ENCODE measurements at places on chromosomes 11 and 22.

GRCh38 chr22:43792905-43793304, 19.2 kb downstream of the EFCAB6 start:
- DNase-seq = no peak

DNA sequence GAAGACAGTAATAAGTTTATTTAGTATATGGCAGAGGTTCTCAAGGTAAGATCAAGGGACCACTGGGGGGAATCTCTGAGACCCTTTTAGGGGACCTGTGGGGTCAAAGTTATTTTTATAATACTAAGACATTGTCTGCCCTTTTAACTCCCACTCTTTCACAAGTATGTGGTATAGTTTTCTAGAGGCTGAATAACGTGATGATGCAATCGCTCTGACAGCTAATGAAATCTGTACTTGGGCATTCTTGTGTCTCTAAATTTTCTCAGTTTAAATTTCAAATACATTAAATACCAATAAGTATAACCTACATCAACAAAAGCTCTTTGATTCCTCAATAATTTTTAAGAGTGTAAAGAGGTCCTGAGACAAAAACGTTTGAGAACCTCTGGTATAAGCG, 147.9 kb downstream of the ATG16L2 start:
- no peak for DNase-seq

DNA sequence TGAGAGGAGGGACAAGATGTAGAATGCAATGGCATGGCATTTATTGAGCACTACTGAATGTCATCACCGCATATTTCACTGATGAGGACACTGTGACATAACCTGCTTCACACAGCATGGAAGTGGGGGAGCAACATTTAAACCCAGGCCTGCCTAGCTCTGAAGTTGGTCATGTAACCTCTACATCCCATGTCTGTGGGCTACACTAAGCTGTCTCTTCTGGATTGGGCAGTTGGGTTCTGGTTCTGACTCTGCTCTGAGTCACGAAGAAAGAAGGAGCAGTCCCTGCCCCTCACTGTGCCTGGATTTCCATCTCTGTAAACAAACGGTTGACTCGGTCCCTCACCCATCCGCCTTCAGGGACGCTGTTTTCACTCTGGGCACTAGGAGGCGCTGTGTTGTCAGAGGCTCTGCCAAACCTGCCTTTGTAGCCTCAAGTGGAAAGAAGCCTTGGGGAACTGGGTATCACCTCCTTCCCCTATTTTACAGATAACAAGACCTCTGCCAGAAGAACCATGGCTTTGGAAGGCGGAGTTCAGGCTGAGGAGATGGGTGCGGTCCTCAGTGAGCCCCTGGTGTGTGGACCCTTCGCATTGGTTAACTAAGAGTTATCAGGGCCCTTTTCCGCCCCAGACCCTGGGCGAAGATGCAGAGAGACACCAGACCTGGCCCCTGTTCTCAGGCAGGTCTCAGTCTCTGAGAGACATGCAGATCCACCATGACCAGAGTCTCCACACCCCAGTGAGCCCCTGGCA, 12.7 kb upstream of the ARHGEF17 start:
- peak; percentile 79 for DNase-seq

DNA sequence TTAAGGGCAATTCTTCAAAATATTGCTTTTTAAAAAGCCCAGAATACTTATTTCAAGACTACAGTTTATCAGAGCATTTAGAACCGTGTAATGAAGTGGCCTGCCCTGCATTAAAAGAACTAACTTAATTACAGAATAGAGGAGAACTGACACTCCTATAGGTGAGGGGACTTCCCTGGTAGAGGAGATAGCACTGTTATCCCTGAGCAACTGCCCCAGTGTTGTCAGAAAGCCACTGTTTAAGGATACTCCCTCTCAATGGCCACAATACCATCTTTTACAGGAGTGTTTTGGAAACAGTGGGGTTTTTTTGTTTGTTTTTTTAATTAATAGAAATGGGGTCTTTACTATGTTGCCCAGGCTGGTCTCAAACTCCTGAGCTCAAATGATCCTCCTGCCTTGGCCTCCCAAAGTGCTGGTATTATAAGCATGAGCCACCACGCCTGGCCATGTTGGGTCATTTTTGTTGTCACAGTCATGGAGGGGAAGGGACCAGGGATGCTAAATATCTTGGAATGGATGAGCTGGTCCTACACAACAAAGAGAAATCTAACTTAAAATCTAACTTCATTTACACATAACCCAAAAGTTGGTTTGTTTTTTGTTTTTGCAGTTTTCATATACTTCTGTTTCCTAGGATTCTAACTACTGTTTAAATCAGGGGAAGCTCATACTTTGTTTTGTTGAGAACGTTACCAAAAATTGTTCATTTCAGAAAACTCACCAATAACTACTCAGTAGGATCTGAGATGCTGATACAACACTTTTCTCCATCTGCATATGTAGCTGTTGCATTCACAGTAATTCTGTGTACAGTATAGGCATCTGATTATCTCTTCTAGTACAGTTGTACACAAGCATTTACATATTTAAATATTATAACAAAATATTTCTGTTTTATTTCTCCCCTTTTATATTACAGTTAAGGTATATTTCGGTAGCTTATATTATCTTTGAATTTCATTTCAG, 8.1 kb downstream of the RPL27A start:
- no peak for DNase-seq

DNA sequence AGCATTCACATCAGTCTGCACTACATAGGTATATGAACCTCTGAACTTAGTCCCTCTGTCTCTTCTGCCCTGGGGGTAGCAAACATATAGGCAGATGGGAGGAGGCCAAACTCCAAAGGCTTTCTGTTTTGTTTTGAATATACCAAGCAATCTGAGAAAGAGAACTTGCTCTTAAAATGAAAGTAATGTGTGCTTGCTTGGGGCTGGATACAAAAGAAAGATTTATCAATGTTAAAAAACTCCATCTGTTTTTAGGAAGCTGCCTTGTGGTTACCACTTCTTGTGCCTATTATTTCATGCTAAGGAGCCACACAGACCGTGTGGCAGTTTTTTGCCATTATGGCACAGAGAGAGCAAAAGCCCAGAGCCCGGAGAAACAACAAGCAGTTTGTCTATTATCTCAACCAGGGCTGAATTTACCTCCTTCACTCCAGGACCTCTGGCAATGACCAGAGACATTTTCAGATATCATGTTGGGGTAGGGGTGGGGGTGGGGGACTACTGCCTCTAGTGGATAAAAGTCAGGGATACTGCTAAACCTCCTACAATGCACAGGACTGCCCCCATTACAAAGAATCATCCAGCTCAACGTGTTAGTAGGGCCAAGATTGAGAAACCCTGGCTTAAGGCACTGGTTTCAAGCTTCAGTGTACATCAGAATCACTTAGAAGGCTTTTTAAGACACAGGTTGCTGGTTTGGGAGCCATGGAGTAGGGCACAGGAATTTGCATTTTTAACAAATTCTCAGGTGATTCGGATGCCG, 124.2 kb downstream of the APIP start:
- no peak for DNase-seq

GRCh38 chr11:57251037-57251436, 14.0 kb upstream of the APLNR start:
- DNase-seq = no peak

- no peak for DNase-seq
Measured at GRCh38 chr11:6303661-6304060, 16.6 kb downstream of the CAVIN3 start.

DNA sequence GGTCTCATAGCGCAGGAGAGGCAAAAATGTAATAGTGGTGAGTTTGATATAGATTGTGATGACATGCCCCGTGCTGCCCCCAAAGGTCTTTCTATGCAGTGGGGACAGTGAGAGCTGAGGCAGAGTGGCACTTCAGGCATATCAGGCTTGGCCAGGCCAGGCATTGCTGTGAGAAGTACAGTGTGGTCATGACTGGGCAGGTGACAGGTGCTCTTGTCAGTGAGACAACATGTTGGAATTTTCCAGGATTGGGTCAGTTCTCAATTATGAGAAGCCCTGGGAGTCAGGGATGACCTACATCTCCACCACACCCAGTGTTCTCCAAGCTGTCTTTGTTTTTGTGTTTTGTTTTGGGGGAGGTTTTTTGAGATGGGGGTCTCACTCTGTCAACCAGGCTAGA, 3.7 kb downstream of the SNAP29 start:
- DNase-seq = no peak

DNA sequence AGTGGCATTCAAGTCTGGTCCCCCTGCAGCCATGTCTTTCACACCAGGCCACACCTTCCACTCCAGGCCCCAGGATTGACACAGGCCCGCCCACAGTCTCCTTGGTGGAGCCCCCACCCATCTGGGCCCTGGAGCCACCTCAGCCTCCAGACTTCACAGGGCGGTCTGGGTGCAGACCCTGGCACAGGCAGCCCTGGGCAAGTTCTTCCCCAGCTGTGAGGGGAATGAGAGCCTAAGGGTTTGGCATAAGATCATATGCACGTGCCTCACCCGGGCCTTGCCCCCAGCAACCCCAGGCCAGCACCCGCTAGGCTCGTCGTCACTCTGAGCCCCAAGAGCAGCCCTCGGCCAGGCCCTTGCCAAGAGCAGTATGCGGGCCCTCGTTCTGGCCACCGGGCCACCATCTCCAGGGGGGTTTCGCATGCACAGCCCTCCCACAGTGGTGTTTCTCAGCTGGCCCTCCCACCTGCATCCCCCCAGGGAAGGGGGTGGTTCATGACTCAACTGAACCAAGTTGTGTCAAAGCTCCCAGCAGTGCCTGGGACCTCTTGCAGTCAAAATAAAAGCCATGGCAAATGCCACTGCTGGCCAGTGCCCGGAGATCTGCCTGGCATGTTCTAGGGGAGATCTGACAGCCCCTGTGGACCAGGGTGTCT, 70.4 kb upstream of the KCNQ1OT1 start:
- DNase-seq = no peak

DNA sequence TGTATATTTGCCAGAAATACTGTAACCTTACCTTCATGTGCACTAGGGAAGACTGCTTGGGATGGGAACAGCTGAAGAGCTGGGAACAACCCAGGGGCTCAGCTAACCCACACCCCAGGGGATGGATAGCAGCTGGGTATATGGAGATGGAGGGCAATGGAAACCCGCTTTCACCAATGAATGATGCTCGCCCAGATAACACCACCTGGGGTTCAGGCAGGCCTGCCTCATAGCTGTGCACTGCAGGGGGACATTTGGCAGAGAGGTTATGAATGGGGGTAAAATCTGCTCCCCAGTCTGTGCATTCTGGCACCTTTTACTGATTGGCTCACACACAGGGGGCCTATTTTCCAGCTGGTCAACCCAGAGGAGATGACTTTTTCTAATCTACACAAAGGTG, 170.7 kb downstream of the CHST1 start:
- no peak for DNase-seq

DNA sequence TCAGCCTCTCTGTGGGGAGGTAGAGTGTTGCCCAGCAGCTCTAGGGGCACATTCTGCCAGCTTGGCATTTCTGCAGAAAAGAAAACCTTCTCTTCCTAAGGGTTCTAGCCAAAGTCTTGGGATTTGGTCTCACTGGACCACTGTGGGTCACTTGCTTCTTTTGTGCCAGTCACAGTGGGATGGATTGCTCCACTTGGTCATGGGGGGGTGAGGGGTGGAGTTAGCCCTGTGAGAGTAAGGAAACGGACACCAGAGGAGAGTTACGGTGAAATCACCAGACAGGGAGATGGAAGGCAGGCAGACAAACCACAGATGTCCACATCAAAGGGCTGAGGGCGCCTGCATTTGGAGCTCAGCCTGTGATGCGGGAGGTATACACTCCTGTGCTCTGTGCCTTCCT, 10.8 kb downstream of the SGSM1 start:
- DNase-seq = no peak

DNA sequence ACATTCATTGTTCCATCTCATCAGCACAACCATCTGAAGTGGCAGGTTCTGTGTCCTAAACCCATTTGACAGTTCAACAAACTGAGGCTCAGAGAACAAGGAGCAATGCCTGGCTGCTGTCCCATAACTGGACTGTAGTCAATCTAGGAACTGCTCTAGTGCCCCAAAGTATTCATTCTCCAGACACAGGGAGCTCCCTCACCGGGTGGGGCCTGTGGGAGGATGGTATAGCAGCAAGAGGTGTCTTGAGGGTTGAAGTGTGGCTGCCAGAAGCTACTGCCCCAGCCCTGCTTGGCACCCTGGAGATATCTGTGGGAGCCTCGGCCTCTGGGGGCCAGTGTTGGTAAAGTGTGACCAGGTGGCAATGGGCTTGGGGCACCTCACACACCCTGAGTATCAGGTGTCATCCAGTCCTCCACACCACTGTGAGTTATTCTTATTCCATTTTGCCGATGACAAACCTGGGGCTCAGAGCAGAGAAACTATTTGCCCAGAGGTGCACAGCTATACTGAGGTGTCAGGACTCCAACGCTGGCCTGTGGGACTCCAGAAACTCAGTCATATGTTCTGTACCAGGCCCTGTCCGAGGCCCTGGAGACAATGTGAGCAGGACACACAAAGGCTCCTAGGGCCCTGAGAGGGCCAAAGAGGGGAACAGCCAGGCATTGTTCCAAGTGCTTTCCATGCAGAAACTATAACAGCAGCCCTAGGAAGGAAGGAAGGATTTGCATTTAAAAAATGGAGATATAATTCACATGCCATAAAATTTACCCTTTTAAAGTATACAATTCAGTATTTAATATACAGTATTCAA, 46.0 kb upstream of the KLHL35 start:
- no peak for DNase-seq

GRCh38 chr22:35863432-35863831, 145.8 kb downstream of the APOL5 start:
- no peak for DNase-seq

DNA sequence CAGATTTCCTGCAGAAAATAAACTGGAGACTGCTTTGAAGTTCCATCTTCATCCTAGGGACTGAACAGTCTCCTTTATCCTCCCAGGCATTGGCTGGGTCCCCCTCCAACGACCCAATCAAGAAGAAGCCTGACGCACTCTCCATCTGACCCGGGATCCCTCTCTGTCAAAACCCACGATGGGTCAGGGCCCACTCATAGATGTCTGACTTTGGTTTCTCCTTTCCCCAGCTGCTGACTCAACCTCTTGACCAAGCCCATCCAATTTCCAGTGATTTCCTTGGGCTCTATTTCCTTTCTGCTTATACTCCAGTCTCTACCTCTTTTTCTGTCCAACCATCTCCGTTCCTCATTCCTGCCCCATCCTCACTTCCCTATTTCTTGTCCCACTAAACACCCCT, 189.7 kb downstream of the MIAT start:
- no peak for DNase-seq

- no peak for DNase-seq
Measured at GRCh38 chr11:64826578-64827450, 16.5 kb upstream of the MEN1 start.

DNA sequence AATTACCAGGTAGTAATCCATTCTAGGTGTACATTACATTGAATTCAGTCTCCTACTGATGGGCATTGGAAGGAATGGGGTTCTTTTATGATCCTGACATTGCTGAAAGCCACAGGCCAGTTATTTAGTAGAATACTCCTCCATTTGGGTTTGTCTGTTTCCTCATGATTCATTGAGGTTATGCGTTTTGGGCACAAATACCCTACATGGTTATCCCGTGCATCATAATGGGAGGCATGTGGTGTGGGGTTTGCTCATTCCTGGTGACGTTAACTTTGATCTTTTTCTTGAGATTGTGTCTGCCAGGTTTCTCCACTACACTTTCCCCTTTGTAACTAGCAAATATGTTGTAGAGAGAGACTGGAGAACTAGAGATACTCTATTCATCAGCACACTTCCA, 5.5 kb downstream of the FOLR3 start:
- DNase-seq = peak; percentile 5
